ENCODE measurements at places on chromosomes 2 and 18.

DNA sequence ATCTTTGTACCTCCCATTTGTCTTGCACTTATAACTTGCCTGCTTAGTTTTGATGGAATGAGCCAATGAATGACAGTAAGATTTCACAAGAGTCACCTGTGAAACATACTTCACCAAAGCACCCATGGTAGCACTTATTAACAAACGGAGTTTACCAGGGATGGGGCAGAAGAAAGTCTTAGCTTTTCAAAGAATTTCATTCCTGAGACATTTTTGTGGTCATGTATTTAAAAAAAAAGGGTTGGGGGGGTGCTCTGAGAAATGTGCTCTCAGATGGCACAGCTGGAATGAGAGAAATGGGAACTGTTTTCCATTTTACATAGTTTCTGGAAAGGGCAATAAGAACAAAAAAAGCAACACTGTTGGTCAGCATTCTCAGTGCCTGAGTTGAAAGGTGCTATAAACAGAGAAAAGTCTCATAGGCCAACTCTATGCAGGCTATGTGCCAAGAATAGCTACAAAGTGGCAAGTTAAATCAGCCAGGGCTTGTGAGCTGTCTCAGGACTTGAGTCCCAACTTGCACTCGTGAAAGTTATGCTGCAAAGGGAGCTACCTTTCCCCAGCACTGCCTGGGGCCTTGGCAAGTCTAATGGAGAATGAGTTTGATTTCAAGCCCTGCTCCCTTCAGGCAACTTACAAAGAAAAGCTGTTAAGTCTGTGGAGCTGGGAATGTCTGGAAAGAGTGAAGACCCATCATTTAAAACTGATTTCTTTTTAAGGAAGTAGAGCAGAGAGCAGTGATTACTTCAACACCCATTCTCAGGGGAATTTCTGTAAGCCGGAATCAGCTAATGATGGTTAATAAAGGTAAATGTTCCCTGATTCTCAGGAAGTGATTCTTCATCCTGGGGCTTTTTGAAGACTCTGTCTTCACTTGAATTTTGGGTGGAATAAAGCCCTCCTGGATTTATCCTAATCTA lies 170.6 kb downstream of the SLC8A1 start:
- no peak for DNase-seq

DNA sequence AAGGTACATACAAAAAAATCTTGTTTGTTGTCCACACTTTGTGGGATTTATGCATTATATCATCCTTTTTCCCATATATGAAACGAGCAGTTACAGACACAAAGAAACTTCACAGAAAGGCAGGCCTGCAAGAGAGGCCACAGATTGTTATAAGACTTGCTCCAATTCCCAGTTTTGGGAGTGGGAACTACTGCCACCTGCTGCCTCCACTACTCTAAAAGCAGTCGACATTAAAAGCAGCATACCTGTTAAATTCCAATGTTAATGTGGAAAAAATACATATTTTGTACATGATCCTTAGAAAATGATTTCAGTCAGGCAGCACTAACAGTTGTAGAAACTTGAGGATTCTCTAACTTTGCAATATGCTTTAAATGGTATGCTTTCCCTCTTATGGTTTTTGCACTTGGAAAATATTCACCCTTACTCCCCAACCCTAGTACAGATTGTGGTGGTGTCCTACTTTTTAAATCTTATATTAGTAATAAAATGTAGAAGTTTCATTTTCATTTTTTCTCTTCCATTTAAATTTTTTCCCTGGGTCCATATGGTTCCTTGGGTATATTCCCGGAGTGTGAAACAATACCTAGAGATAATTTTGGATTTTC lies 37.9 kb downstream of the SLC38A11 start:
- DNase-seq: no peak

GRCh38 chr18:5608846-5609245 lies 65.0 kb upstream of the EPB41L3 start:
- DNase-seq: no peak

DNA sequence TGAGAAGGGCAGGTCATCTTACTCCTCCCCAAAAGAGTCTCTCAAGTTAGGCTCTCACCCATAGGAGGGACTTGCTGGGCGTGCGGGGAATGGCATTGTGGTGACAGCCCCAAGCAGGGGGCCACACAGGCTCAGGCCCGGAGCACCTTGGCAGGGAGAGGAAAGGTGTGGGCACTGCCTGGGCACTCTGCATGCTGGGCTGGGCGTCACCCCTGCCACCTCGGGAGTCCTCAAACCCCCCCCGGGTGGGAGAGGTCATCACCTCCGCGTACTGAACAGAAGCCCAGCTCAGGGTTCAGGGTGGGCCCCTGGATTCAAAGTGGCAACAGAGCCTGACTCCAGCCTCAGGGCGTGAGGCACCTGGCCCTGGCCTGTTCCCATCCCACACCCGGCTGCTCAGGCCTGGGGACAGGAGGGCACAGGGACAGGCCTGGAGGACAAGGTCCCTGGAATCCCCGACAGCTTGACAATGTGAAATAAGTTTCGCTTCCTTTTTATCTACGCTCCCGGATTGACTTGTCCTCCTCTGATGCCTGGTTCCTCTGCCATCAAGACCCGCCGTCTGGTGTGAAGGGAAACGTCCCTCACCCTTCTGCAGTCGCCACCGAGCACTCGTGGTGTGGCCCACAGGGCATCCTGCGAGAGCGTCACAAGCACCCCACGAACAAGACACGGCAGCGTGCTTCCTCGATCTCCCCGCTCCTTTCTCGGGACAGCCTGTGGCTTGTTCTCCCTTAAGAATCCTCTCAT lies 97.8 kb downstream of the HDAC4 start:
- no peak for DNase-seq

DNA sequence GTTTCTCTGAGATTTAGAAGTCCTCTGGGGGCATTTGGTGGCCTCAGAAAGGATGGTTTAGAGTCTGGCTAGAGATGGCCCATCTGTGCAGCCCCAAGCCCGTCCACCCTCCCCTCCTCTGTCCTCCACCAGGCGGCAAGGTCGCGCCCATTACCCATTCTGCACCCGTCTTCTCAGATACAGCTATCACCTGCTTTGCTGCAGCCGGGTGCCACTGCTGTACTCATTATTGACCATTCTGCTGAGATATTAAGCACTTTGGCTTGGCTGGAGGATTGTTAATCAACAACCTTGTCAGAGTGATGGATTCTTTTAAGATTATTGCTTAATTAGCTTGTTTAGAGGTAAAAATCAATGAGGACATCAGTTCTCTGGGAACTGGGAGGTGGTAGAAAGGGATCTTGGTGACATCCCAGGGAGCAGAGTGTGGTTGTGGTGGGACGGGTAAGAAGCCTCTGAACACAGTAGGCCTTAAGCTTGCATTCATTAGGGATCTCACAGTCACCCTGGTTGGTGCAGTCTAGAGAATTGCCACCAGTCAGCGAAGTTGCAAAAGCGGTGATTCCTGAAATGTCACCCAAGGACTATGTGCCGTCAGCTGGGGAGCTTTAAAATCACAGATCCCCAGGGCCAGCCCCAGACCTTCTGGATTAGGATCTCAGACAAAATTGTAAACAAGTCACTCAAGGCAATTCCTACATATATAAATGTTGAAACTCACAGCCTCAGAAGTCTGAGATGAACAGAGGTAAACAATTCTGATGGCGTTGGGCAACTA lies 90.9 kb downstream of the CAPN13 start:
- no peak for DNase-seq

- DNase-seq: no peak
Measured at GRCh38 chr2:205931388-205931787, 154.6 kb downstream of the INO80D start.

DNA sequence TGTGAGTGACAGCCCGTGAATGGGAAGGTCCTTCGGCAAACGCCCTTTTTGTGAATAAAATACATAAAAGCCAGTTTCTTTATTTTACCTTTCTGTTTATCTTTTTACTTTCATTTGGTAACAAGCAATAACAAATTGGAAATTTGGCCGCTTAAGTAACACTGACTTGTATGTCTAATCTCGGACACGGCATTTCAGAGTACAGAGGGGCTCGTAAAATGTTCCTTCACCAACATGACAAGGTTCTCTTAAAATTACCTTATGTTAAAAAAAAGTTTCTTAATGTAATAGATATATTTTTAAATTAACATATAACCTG lies 558 bp upstream of the NEMP2 start:
- no peak for DNase-seq

DNA sequence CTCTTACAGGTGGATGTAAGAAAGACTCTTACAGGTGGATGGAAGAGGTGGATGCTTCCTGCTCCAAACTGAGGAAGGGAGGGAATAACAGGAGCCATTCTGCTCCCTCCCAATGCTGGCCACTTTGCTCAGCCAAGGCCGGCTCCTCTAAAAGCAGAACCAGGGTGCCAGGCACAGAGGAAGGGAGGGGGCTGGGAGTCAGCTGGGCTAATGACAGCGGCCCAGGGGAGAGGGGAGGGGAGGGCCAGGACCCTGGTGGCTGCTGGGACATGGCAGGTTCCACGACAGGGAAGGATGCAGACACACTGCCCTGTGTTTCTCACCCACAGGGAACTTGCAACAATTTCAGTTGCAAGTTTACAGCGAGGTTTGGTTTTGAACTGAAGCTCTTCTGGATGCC lies 173.4 kb downstream of the ANAPC1 start:
- DNase-seq: no peak

DNA sequence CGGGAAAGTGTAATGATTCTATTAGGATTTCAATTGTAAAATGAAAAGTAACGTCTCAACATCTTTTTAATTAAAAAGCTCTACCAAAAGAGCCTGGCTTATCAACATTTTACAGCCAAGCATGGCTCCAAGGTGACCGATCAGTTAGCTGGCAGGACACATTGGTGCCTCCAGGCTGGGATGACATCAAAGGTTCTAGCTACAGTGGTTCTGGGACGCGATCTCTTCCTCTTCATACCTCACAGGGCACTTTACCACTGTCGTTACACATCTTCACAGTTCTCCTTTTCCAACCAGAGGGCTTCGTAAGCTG lies 693 bp downstream of the ORC2 start:
- DNase-seq: no peak

GRCh38 chr2:68377137-68377780 lies 12.2 kb downstream of the PLEK start:
- DNase-seq: no peak

DNA sequence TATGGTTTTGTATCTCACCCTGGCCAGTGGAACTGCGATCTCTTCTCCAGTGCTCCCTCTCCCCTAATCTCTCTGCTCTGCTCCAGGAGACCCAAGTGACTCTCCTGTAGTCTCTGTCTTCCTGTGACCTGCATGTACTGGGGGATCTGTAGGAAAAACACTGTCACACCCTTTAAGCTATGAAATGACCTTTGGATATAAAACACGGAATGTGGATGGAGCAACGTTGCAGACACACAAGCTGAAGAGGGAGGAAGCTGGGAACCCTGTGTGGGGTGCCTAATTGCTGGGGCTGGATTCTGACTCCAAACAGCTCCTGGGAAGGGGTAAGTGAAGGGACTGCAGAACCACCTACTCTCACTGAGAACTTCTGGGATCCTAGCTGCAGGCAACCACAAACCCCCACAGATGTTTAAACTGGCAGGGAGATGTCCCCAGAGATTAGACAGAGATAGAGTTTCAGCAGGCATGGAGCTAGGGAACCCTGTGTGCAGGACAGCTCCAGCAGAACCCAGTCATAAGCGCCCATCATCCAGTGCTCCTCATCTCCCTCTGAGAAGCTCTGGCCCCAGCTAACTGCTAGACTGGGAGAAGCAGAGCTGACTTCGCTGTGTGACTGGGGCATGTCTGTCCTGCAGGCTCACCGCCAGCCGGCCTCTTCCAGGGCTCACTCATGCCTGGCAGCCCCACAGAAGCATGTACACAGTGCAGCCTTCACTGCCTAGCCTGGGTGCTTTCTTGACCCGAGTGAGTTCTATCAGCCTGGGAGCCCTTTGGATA lies 482.7 kb upstream of the SETBP1 start:
- no peak for DNase-seq

GRCh38 chr18:27750014-27750413 lies 426.9 kb downstream of the CDH2 start:
- peak; percentile 11 for DNase-seq

- DNase-seq: no peak
Measured at GRCh38 chr2:156907806-156908205, 349.7 kb upstream of the GALNT5 start.

DNA sequence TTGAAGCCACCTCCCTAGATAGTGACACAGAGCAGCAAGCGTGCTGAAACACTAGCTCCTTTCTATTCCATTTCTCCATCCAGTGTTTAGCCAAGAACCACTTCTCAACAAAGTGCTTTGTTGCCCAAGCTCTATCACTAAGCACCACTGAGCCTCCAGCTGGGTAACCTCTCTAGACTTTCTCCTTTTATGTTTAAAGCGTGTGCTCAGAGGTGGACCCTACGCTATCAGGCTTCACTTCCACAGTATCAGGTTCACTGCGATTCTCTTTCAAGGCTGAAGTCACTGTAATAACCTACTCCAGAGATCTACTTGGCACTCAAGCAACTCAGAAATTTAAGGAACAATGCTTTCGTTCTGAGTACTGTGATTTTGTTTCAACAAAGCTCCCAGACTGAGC lies 197.9 kb downstream of the LNPK start:
- DNase-seq: no peak

- peak; percentile 45 for DNase-seq
Measured at GRCh38 chr2:113174376-113174750, 592 bp downstream of the PSD4 start.

DNA sequence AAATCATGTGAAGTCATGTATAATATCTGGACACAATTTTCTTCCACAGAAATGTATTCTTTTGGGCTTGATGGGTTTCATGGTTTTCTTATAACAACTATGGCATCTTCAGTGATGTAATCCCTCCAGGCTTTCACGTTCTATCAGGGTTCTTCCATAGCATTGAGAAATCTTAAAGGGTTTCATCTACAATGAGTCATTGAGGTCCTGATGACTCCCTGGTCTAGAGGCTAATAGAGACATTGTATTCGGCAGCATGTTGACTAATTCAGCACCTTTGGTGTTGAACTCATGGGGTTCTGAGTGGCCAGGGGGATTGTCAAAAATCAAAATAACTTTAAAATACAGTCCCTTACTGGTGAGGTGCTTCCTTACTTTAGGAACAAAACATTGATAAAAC lies 614.0 kb upstream of the CRIM1 start:
- no peak for DNase-seq

GRCh38 chr2:64145714-64146113 lies 1.5 kb upstream of the PELI1 start:
- DNase-seq: no peak

DNA sequence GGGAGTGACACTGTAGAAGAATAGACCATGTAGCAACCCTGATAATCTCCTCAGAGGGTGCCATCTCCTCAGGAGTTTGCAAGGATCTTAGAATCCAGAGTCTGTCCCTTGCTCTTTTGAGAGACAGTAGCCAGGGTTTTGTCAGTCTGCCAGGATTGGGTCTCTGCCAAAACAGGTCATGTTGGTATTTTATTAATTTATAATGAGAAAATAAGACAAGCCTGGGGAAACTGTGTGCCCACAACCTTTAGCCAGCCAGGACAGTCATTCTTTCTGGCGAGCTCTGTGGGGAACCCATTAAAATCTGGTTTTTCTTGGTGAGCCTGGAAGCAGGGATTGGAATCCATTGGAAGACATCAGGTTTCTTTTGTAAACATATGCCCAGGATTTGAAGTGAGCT lies 78.6 kb downstream of the PTPRM start:
- DNase-seq: no peak
